ENCODE measurements at places on chromosomes 3 and 15.

DNA sequence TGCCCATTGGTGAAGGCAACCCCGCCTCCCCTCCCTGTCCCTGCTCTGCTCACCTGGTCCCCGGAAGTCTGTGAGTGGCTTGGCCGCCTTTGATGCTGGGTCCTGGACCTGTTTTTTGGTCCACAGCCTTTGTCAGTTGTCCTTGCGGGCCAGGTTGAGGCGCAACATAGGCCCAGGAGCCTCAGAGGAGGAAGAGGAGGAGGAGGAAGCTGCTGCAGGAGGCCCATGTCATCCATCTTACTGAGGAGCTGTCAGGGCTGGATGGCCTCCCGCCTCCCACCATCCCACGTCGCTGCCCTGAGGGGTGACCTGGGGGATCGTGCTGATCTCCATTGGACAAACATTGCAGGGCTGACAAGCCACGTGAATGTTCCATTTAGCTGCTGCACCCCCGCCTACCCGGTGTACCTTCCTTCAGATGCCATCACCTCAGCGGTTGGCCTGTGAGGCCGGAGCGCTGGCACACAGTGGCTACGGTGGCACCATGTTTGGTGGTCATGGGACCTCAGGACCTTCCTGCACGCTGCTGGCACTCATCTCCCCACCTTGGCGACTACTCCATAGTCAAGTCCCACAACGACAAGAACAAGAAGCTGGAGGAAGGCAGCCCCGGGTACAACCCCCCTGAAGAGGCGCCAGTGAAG is 106.3 kb downstream of the SMAD6 start:
- DNase-seq = no peak

DNA sequence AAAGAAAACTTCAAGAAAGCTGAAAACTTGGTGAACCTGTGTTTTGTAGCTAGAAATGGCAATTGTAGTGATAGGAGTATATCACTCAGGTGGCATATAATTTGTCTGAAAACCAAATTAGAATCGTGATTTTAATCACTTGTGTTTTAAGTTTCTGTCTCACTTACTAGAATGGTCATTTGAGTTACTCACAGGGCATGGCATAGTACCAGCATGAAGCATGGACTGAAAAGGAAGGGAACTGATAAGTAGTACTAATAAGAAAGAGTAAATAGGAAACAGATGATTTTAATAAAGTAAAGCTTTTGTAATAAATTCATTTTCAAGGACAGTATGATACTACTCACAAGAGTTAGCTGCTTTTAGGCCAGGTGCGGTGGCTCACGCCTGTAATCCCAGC is 22.1 kb downstream of the OSBPL11 start:
- no peak for DNase-seq

GRCh38 chr3:31041161-31041978 is 146.9 kb upstream of the GADL1 start:
- DNase-seq = no peak

- DNase-seq = no peak
These were observed 89.7 kb upstream of the KCNAB1 start for GRCh38 chr3:156030723-156031122.

GRCh38 chr3:177405191-177405672 is 207.9 kb upstream of the TBL1XR1 start:
- no peak for DNase-seq

DNA sequence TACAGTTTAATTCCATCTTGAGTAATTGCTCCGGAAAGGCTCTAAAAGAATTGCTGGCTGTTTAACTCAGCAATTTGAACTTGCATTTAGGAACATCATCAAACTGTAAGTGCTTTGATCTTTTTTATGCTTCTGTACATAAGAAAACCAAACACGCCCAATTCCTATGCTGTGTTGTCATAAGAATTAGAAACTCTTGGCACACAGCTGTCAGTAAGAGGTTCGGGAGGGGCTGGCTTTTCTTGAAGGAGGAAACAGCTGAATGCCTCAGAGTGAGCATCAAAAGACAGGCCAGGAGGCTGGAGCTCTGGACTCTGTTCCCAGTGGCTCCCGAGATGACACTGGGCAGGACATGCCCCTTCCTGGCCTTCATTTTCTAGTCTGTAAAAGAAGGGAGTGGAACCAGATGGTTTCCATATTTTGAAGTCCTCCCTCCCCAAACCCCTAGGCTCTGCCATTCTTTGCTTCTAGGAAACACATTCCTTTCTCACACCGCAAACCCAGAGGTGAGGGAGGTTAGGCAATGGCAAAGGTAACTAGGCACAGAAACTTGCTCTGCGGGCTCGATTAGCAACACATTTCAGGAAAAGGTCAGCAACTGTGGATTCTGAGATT is 73.7 kb upstream of the DLG1 start:
- no peak for DNase-seq

DNA sequence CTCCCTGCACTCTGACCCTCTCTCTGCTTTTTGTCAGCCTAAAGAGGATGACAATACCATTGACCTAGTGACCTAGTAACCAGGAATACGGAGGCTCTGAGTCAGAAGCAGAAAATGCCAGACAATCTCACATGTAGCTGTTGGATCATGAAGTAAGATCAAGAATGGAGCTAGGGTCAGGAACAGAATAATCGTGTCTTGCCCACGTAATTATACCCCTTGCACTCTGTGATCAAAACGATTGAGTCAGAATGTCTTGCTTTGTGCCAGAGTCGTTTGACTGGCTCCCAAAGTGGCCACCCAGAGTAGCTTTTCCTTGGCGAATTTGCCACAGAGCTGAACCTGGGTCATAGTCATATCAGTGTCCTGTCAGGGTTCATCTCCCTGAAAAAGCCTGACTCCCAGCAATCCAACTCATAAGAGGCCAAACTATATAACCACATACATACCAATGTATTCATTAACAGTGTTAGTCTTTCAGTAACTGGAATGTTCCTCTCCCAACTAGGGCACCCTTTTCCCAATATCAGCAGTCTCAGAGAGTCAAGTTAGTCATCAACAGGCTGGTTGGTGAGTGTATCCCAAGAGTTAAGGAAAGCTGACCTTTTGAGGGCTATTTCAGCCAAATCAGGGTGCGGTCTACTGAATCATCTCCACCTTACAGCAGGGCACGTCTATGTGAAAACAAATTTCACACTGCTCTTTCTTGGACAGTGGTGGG is 5.0 kb upstream of the CDV3 start:
- DNase-seq = no peak

GRCh38 chr3:16842272-16843270 is 42.2 kb upstream of the PLCL2 start:
- DNase-seq = peak; percentile 62

GRCh38 chr15:64990168-64990470 is 405 bp upstream of the SPG21 start:
- no peak for DNase-seq

GRCh38 chr3:151999936-152000335 is 126.5 kb downstream of the SUCNR1 start:
- DNase-seq = no peak

DNA sequence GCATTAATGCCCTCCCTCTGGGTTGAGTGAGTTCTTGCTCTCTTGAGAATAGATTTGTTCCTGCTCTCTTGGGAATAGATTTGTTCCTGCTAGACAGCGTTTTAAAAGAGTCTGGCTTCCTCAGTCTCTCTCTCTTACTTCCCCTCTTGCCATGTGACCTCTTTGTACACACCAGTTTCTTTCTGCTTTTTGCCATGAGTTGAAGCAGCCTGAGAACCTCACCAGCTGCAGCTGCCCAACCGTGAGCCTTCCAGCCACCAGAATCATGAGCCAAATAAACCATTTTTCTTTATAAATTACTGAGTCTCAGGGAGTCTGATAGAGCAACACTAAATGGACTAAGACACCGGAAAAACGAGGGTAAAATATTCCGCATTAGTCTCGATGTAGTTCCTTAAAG is 253.6 kb downstream of the CNTN6 start:
- DNase-seq = no peak

DNA sequence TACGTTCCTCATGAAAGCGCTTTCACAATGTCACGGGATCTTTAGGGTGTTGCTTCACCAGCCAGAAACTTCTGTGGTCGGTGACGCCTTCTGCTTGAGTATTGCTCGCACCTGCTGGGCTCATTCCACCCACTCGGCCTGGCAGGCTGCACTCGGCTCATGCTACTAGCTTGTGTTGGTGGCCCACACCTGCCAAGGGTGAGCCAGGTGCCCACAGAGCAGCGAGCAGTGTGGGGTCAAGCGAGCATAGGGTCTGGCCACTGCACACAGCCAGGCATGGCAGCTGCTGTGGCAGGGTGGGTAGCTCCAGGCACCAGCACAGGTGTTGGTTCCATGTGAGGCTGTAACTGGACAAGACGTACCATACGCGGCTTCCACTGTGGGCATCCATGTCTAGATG is 202.9 kb upstream of the CADM2 start:
- no peak for DNase-seq

GRCh38 chr3:155809181-155809580 is 3.1 kb upstream of the C3orf33 start:
- no peak for DNase-seq

GRCh38 chr3:133354721-133355120 is 45.1 kb upstream of the BFSP2 start:
- DNase-seq = no peak
